ENCODE measurements at places on chromosomes 1 and 21. TPM values are rescaled to one million over a fixed set of nuclear protein-coding genes. Genes with fewer than 3 reads are reported as not detected.

CLEC20A gene
- total RNA-seq: not detected

DDAH1 gene
- total RNA-seq: 5.4 TPM

COL8A2 gene
- not detected for total RNA-seq

AGMAT gene
- total RNA-seq: 0.22 TPM

ADORA1 gene
- 1.2 TPM for total RNA-seq

SLC6A9 gene
- total RNA-seq: 8.9 TPM

ADAMTS4 gene
- 12.3 TPM for total RNA-seq

IFI44L gene
- total RNA-seq: not detected

CHI3L1 gene
- total RNA-seq: not detected

DNA sequence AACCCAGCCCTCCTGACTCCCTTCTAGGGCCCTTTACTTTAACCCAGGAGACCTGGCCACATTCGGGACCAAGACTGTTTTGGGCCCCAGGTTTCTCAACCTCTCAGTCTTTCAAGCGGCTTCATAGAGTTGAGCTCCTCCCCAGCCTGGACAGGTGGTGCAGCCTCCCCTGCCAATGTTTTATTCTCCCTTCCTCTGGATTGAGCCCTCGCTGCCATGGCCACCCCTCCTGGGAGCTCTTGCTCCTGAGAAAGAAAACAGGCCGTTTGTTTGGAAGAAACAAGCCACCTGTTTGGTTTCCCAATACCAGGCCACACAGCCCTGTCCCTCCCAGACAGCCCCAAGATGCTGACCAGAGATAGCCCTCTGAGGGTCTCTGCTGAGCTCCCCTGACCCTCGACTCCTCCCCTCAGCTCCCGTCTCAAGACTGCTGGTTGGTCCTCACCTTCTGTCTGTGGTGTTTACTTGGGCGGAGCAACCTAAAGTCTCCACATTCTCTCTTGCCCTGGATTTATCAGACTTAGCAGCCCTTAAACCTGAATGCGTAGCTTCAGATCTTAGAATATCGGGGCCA is 3.3 kb downstream of the TMEM51 start:
- no peak for DNase-seq
- peaks cover 11% of the 10 kb centered on the region for H3K27me3 ChIP-seq
- H3K4me1 ChIP-seq: peaks cover 20% of the 10 kb centered on the region
- no peaks in the 10 kb centered on the region for H3K36me3 ChIP-seq
- H3K27ac ChIP-seq: no peak overlapping the region

GRCh38 chr1:69146303-69146702 is 421.4 kb upstream of the LRRC7 start:
- H3K36me3 ChIP-seq: no peaks in the 10 kb centered on the region
- no peak for DNase-seq
- no peaks in the 10 kb centered on the region for H3K4me1 ChIP-seq
- peaks cover 1% of the 10 kb centered on the region for H3K27me3 ChIP-seq
- no peak overlapping the region for H3K4me3 ChIP-seq
- H3K27ac ChIP-seq: no peak overlapping the region

GRCh38 chr1:225835856-225836255 is 25.9 kb downstream of the EPHX1 start:
- no peak for DNase-seq
- H3K36me3 ChIP-seq: peaks cover 4% of the 10 kb centered on the region
- H3K4me3 ChIP-seq: no peak overlapping the region
- no peak overlapping the region for H3K27ac ChIP-seq
- H3K4me1 ChIP-seq: no peaks in the 10 kb centered on the region

GRCh38 chr1:95440511-95440910 is 206.5 kb downstream of the RWDD3 start:
- no peak overlapping the region for H3K4me3 ChIP-seq
- peaks cover 25% of the 10 kb centered on the region for H3K4me1 ChIP-seq
- H3K36me3 ChIP-seq: no peaks in the 10 kb centered on the region
- H3K27me3 ChIP-seq: no peaks in the 10 kb centered on the region
- peak overlapping the region; percentile 64 for H3K27ac ChIP-seq

GRCh38 chr1:209425959-209426358 is 157.6 kb upstream of the CAMK1G start:
- no peak for DNase-seq
- no peak overlapping the region for H3K27ac ChIP-seq
- H3K27me3 ChIP-seq: peaks cover 6% of the 10 kb centered on the region
- H3K4me3 ChIP-seq: no peak overlapping the region
- no peaks in the 10 kb centered on the region for H3K36me3 ChIP-seq

DNA sequence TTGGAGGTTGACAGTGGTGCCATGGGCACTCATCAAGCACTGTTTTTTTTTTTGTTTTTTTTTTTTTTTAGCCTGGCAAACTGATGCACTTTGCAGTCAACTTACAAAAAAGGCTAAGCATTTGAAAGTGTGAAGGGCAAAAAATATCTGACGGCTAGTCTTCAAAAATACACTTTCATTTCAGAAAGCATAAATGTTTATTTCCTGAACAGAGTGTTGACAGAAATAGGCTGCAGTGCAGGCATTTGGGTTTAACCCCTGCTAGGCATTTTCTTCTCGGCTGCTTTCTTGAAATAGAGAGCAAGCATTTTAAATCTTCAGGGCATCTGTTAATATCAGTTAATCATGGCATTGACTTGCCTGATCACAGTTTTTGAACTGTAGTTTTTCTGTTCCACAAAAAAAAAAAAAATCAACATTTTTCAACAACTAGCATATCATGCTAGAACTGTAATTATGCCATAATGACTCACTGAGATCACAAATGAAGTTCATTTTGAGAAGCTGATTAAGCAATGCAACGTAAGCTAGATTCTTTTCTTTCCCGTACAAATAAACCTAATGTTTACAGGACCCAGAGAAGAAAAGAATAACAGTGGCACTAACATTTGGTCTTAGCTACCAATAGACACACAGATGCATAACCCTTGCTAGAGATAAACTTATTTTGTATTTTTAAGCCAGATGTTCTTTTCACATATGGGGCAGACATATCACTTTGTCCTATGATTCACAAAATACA is 100.4 kb upstream of the USH2A start:
- DNase-seq: no peak
- H3K27ac ChIP-seq: no peak overlapping the region
- H3K4me1 ChIP-seq: peaks cover 16% of the 10 kb centered on the region
- no peaks in the 10 kb centered on the region for H3K36me3 ChIP-seq

DNA sequence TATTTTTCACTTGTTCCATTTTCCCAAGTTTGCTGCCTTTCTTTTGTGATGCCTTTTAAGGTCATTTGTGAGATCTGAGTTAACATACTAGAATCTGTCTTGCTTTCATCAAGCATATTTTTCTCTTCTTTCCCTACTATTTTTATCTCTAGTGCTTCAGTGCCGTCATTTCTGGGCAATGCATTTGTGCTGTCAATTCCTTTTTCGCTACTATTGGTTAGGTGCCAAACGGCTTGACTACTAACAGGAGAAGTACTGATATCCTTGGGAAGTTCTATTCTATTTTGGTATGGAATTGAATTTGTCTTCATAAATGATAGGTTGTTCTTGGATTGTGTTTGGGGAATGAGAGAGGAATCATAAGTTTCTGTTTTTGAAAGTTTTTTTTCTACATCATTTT is 42.2 kb downstream of the LRRC53 start:
- H3K4me3 ChIP-seq: no peak overlapping the region
- no peak for DNase-seq
- H3K27me3 ChIP-seq: no peaks in the 10 kb centered on the region
- H3K4me1 ChIP-seq: peaks cover 9% of the 10 kb centered on the region
- no peak overlapping the region for H3K27ac ChIP-seq

GRCh38 chr1:65075123-65075976 is 72.7 kb upstream of the AK4 start:
- H3K4me3 ChIP-seq: no peak overlapping the region
- H3K27ac ChIP-seq: no peak overlapping the region
- H3K27me3 ChIP-seq: no peaks in the 10 kb centered on the region
- no peaks in the 10 kb centered on the region for H3K36me3 ChIP-seq
- no peaks in the 10 kb centered on the region for H3K4me1 ChIP-seq
- peak; percentile 32 for DNase-seq

DNA sequence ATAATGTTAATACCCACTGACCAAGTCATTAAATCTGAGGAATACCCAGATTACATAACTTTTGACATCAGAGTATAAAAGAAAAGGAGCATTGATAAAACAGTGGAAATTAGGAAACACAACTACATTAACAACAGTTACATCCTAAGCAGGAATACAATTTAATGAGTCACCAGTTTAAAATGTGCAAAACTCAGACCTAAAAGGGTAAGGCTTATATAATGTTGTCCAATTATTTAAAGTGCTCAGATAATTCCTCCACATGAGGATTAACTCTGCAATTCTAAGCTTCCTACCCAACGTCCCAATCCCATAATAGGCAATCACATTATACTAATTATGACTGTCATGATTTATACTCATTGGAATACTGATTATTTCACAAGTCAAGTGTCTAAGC is 50.5 kb downstream of the ABL2 start:
- peaks cover 4% of the 10 kb centered on the region for H3K4me1 ChIP-seq
- no peak overlapping the region for H3K27ac ChIP-seq
- no peak for DNase-seq
- no peak overlapping the region for H3K4me3 ChIP-seq

- H3K36me3 ChIP-seq: no peaks in the 10 kb centered on the region
- no peak overlapping the region for H3K27ac ChIP-seq
- no peaks in the 10 kb centered on the region for H3K4me1 ChIP-seq
Observed at GRCh38 chr1:68984289-68984688, 487.4 kb upstream of the DEPDC1 start.

DNA sequence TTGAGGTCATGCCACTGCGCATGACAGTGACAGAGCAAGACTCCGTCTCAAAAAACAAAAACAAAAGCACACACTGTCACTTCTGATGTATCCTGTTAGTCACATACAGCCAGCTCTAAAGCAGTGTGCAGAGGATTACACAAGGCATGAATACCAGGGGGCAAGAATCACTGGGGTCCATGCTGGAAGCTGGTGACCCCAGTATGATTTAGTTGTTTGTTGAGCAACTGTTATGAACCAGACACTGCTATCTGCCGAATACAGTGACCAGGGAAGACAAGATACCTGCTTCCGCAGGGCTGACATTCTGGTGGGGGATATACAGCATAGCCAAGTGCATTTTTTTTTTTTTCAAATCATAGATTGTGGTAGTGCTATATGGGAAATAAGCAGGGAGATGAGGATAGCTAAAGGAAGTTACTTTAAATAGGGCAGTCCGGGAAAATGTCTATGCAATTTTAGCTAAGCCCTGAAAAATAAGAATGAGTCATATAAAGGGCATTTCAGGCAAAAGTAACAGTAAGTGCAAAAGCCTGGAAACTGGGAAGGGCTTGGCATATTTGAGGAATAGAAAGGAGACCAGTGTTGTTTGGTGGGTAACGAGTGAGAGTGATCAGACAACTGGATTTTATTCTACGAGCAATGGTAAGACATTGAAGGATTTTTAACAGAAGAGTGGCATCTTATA is 69.7 kb downstream of the ADSS2 start:
- no peak for DNase-seq
- no peak overlapping the region for H3K4me3 ChIP-seq
- H3K27ac ChIP-seq: no peak overlapping the region
- H3K36me3 ChIP-seq: no peaks in the 10 kb centered on the region
- H3K4me1 ChIP-seq: no peaks in the 10 kb centered on the region

DNA sequence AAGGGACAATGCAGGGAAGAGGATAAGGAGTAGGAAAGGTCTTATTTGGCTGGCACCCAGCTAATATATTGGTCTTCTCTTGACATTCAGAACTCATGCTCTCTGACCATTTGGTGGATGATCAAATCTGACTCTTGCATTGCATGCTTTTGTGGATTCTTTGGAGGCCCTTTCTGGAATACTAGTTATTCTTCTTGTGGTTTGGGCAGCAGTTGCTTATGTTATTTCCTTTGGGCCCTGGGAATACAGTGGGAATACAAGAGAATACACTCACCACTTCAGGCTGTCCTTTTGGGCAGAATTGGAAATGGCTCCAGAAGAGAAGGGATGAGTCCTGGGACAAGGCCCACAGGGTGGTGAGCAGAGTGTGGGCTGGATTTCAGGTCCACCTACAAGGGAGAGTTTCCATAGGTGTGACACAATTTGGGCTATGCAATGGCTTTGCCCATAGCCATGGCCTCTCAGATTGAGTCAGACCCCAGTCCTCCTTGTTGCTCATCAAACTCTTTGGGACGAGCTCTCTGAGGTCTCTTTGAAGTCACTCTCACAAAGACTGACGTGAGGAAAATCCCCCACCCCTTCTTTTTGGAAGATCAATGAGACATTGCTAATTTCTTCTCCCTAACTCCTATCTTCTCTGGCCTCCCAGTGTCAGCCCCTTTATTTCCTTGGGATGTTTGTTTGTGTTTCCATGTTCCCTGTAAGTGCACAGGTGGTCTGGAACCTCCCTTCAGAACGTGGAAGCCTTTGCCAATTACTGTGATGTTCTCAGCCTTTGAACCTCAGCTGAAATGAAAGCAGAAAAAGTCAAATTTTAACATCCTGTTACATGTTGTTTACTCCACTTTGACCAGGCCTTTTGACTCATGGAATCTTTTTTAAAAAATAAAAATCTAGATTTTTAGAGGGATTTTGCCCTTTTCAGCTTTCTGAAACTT is 19.4 kb downstream of the HSD11B1 start:
- H3K4me1 ChIP-seq: no peaks in the 10 kb centered on the region
- H3K4me3 ChIP-seq: no peak overlapping the region
- no peaks in the 10 kb centered on the region for H3K27me3 ChIP-seq
- DNase-seq: no peak
- H3K36me3 ChIP-seq: no peaks in the 10 kb centered on the region

- no peaks in the 10 kb centered on the region for H3K4me1 ChIP-seq
- DNase-seq: no peak
- no peak overlapping the region for H3K27ac ChIP-seq
- H3K4me3 ChIP-seq: no peak overlapping the region
Observed at GRCh38 chr1:96384611-96385010, 337.0 kb upstream of the PTBP2 start.

DNA sequence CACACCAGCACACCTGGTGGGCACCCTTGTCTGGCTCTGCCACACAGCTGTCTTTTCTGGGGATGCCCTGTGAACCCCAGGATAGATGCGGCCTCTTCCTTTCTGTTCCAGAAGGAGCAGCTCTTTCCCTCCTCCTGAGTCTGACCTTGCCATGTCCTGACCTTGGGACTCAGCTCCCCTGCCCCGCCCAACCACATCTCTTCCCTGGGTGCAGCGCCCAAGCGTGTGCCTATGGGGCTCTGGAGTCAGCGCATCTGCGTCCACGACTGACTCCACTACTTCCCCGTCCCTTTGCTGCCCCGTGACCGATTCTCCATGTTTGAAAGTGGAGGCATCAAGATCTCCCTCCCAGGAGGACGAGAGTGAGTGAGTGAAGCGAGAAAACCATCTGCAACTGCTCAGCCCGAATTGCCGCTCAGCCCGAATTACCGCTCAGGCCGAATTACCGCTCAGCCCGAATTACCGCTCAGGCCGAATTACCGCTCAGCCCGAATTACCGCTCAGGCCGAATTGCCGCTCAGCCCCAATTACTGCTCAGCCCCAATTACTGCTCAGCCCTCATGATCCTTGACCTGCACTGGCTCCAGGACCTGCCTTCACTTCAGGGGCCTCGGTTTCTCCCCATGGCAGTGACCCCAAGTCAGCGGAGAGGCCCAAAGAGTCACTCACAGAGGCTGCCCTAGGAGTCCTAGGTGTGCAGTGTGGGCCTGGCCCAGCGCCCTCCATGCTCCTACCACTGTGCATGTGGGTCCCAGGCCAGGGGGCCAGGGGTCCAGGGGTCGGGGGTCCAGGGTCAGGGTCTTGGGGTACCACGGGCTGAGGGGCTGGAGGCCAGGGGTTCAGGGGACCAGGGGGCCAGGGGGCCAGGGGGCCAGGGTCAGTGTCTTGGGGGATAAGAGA is 18.6 kb upstream of the TTC34 start:
- H3K4me1 ChIP-seq: no peaks in the 10 kb centered on the region
- DNase-seq: no peak
- H3K36me3 ChIP-seq: peaks cover 5% of the 10 kb centered on the region
- H3K27ac ChIP-seq: no peak overlapping the region
- peaks cover 19% of the 10 kb centered on the region for H3K27me3 ChIP-seq

Data from glutamatergic neuron (in vitro differentiated cells).